ENCODE measurements at places on chromosomes 7 and 10.

- DNase-seq = no peak
Measured at GRCh38 chr7:143237366-143237765, 15.5 kb downstream of the TAS2R40 start.

- DNase-seq = no peak
Measured at GRCh38 chr7:2837496-2837895, 6.6 kb downstream of the GNA12 start.

DNA sequence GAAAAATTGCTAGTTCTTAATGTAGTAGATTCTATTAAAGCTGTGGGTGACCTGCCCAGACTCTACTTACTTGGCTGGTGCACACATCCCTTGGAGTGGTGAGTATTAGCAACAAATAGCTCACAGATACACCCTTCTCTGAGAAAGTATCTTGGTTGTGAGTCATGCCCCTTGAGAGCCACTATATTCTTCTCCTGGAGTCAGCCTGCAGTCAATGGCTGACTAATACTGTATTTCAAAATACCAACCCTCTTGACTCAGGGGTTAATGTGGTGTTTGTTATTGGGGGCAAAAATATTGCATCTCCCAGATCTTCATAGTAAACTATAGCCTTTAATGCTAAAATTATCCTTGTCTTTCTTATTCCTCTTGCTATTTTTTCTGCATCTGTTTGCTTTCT, 354.9 kb downstream of the BMPER start:
- no peak for DNase-seq

DNA sequence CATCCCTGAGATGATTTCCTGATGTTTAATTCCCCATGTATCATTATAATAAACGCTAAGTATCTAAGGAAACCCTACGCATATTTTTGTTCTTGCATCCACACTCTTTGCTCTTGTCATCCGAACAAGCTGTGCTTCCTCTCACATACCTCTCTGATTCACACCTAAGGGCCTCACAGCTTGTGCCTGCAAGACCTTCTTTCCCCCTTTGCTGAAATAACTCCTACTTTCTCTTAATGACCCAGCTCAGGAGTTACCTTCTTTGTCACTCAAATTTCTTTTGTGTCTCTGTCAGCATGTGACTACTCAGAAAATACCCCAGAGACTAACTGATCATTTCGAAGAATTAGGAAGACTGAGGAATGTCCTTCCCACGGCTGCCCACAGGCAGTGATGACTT, 209.3 kb upstream of the IMMP2L start:
- no peak for DNase-seq

DNA sequence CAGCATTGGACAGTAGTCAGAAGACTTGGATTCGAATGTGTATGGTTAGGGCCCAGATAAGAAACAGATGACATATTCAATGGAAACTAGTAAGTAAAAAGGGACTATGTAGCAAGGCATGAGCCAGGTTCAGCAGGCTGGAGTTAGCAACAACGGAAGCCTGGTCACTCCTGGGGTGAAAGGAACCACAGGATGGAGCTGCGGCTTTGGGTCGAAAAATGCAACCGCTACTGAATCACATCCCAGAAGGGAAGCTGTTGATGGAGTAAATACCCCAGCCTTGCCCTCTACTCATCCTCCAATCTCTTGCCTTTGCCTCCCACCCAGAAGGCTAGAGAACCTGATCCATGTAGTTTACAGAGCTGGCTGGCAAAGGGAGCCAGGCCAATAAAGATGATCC, 37.5 kb upstream of the EGR2 start:
- no peak for DNase-seq

DNA sequence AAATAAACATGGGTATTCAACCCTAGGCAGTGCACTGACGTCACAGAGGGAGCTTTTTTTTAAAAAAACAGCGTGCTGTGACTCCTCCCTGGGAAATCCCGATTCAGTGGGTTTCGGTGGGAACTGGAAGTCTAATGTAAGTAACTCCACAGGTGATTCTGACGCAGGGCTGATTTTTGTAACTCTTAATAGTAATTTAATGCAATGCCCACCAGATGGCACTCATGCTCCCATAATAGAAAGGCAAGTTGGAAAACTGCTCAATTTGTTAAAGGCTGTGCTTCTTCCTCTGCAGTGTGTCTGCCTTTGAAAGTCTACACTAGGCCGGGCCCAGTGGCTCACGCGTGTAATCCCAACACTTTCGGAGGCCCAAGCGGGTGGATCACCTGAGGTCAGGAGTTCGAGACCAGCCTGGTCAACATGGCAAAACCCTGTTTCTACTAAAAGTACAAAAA, 10.9 kb upstream of the RSU1 start:
- DNase-seq = no peak

DNA sequence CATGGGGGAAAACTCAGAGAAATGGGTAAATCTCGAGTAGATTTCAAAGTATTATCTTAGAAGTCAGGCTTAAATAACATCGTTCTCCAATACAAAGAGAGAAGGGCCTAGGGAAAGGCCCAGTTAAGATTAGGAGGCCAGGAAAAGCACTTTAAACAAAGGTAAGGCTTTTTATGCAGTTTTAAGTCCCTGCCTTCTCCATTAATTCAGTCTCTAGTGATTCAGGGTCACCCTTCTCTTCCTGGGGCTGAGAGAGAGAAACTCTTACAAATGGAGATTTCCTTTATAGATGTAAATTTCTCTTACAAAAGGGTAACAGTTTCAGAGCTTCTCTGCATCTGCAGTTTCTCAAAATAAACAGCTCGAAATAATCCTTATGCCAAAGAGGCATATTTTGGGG, 179.3 kb downstream of the HECW1 start:
- DNase-seq = no peak

GRCh38 chr7:46321556-46322205, 400.6 kb upstream of the IGFBP3 start:
- no peak for DNase-seq

DNA sequence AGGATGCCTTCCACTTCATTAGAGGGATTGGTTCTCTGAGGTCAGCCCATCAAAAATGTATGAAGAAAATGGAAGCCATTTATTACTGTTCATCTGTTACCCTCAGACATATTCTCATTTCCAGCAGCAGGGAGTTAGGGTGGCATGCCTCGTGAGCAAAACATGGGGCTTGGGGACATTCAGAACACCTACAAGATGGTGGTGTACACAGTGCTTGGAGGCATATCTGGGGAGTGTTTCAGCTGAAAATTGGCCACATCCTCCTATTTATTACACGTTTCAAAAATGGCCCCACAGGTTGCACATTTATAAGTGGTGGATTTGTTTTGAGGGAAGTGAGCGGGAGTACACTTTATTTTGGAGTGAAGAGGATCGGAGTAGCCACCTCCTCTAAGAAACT, 93.4 kb downstream of the SPAG6 start:
- DNase-seq = no peak

DNA sequence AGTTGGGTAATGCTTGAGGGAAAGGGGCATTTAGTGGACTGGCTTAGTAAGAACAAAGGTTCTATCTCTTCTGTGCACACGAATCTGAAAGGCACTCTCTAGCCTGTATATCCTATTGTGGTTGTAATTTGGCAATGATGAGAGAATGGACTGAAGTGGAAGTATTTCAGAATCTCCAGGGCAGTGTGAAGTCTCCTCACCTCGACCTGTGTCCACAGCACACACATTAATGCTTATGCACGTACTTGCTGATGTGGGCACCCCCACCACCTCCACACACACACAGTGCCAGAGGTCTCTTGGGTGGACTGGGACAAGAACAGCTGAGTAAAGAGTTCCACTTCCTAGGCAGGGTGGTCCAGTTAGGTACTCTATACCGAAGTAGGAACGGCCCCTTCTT, 6.9 kb downstream of the SMC3 start:
- DNase-seq = no peak

- no peak for DNase-seq
Measured at GRCh38 chr10:48587819-48588218, 17.1 kb downstream of the ARHGAP22 start.

GRCh38 chr10:11810313-11810766, 12.8 kb upstream of the PROSER2 start:
- no peak for DNase-seq

- DNase-seq = no peak
Measured at GRCh38 chr10:49505076-49505475, 33.8 kb downstream of the ERCC6 start.

- DNase-seq = no peak
Measured at GRCh38 chr10:17883621-17884020, 68.1 kb upstream of the SLC39A12 start.

GRCh38 chr7:106548491-106548890, 112.5 kb downstream of the CCDC71L start:
- DNase-seq = no peak

GRCh38 chr7:94974423-94974822, 67.0 kb downstream of the PPP1R9A start:
- DNase-seq = no peak

DNA sequence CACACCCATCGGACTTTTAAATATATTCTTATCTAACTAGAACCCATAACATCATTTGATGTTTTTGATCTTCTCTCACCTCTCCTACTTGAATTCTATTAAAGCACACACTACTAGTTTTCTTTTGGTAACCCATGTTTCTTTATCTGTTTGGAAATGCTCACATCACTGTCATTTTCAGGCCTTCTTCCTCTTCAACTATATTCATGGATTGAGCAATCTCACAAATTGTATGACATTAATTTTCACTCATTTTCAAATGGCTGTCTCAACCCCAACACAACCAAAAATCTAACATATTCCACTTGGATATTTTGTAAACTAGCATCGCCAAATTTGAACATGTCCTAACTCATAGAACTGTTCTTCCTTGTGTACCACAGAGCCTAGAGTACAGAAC, 488.0 kb upstream of the SEMA3A start:
- DNase-seq = no peak

All from GM12891 (cell line).